ENCODE measurements at places on chromosomes 4 and X. TPM values are rescaled to one million over a fixed set of nuclear protein-coding genes. Genes with fewer than 3 reads are reported as not detected.

GRCh38 chr4:103449296-103450023, 251.3 kb upstream of the CENPE start:
- no peaks in the 10 kb centered on the region for H3K27me3 ChIP-seq
- H3K4me1 ChIP-seq = no peaks in the 10 kb centered on the region
- H3K4me3 ChIP-seq = no peak overlapping the region
- no peak overlapping the region for H3K27ac ChIP-seq
- H3K36me3 ChIP-seq = no peaks in the 10 kb centered on the region

DNA sequence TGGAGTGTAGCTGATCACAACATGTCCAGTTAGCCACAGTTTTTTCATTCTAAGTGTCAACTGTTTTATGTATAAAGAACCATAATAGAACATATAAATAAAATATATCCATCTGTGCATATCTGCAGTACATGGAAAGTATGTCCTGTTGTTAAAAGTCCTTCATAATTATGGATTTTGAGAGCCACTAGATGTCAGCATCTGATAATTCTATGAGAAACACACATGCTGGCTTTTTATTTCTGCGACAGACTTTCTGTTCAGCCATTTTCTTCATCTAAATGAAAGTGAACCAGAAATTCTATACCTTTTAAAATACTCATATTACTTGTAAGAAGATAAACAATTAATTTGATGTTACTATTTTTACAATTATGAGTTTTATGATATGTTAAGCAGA, 251.5 kb downstream of the GPM6A start:
- H3K4me1 ChIP-seq = no peaks in the 10 kb centered on the region
- H3K36me3 ChIP-seq = no peaks in the 10 kb centered on the region
- DNase-seq = peak; percentile 5
- no peak overlapping the region for H3K27ac ChIP-seq
- H3K4me3 ChIP-seq = no peak overlapping the region
- H3K27me3 ChIP-seq = no peaks in the 10 kb centered on the region

- no peaks in the 10 kb centered on the region for H3K27me3 ChIP-seq
- H3K27ac ChIP-seq = no peak overlapping the region
- H3K4me1 ChIP-seq = no peaks in the 10 kb centered on the region
- H3K4me3 ChIP-seq = no peak overlapping the region
These were observed 131.3 kb downstream of the FAAH2 start for GRCh38 chrX:57417827-57418226.

- no peak overlapping the region for H3K27ac ChIP-seq
- no peaks in the 10 kb centered on the region for H3K36me3 ChIP-seq
- no peaks in the 10 kb centered on the region for H3K4me1 ChIP-seq
- no peaks in the 10 kb centered on the region for H3K27me3 ChIP-seq
These were observed 8.4 kb upstream of the SORCS2 start for GRCh38 chr4:7183780-7184460.

DNA sequence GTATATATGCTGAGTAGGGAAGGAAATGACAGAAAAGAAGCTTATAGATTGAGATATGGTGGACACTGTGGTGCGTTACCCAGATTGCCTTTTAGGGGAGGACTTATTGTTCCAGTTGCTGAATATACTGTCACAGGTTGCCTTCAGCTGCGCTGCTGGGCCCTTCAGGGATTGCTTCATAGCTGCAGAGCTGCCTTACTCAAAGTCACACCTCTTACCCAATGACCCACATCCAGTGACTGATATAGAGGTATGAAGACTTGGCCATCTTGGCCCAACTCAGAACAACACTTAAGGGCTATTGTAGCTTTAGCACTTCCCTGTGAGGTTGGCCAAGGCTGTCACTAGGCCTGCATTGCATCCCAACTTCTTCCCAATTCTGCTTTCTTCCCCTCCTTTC, 63.4 kb upstream of the TMEM164 start:
- peaks cover 2% of the 10 kb centered on the region for H3K27me3 ChIP-seq
- H3K4me3 ChIP-seq = no peak overlapping the region
- no peak overlapping the region for H3K27ac ChIP-seq
- H3K36me3 ChIP-seq = no peaks in the 10 kb centered on the region

DNA sequence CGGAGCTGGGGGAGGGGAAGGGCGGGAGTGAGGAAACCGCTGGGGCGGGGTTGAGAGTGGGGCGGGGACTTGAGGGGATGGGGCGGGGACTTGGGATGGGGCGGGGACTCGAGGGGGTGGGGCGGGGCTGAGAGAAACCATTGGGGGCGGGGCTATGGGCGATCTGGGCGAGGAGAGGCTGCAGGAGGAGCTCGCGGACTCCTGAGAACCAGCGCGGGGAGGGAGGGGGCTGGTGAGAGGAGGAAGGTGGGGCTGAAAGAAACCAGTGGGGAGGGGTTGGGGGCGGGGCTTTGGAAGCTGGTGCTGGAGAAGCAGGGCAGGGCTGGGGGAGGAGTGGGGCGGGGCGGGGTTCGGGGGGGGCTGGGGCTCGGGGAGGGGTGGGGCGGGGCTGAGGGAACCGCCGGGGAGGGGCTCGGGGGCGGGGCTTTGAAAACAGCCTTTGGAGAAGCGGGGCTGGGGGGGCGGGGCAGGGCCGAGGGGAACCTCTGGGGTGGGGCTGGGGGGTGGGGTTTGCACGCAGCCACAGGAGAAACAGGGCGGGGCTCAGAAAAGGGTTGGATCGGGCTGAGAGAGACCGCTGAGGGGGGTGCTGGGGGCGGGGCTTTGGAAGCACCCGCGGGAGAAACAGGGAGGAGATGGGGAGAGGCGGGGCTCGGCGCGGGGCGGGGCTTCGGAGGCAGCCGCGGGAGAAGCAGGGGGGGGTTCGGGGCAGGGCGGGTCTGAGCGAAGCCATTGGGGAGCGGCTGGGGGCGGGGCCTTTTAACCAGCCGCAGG, 777 bp upstream of the EOLA2 start:
- H3K4me1 ChIP-seq = peaks cover 7% of the 10 kb centered on the region
- H3K36me3 ChIP-seq = no peaks in the 10 kb centered on the region
- peak overlapping the region; percentile 95 for H3K4me3 ChIP-seq
- no peak for DNase-seq
- no peak overlapping the region for H3K27ac ChIP-seq

DNA sequence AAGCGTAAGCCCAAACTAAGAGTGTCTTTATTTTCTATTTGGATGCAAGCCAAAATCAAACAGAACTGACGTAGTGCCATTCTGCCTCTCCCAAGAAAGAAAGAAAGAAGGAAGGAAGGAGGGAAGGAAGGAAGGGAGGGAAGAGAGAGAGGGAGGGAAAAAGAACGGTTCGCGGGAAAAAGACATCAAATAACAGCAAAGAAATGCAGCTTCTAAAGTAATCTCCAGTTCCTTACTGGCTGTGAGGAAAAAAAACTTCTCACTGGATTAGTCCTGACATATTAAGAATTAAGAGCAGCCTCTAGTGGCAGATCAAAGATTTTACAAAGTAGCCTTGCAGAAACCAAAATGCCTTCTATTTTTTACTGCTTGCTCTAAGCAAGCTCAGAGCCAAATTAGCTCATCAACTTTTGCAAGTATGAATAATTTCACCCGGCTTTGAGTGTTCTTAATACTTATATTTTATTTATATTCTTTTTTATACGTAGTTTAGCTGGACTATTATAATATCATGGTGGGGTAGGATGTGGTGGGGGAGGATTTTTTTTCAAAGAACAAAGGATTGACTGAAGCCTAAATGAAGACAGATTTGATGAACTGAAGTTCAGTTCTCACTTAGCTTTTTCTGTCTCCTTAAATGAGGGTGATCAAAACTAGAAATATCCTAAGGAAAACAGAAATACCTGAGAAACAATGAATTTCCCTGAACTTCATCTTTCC, 36.6 kb downstream of the PITX2 start:
- peak; percentile 12 for DNase-seq
- no peaks in the 10 kb centered on the region for H3K27me3 ChIP-seq
- H3K4me3 ChIP-seq = no peak overlapping the region
- no peaks in the 10 kb centered on the region for H3K4me1 ChIP-seq
- H3K36me3 ChIP-seq = no peaks in the 10 kb centered on the region

DNA sequence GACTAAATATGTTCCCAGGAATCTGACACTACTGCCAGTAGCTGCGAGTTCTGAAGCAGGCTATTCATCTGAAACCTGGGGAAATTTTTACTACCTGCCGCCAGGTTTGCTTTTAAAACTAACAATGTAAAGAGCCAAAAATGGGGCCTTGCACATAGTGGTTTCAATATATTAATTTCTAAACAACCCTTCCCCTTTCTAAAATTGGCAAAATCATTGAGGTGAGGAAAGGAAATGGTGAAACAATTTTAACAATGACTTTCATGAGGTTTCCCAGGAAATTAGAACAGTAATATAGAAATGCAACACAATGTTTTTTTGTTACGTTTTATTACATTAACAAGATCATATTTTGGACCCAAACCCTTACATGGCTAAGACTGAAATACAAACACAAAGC, 21.3 kb downstream of the FANCB start:
- no peaks in the 10 kb centered on the region for H3K4me1 ChIP-seq
- H3K36me3 ChIP-seq = no peaks in the 10 kb centered on the region
- DNase-seq = no peak
- no peaks in the 10 kb centered on the region for H3K27me3 ChIP-seq
- H3K27ac ChIP-seq = no peak overlapping the region

- no peak overlapping the region for H3K27ac ChIP-seq
- no peak overlapping the region for H3K4me3 ChIP-seq
- no peaks in the 10 kb centered on the region for H3K36me3 ChIP-seq
- H3K27me3 ChIP-seq = no peaks in the 10 kb centered on the region
- DNase-seq = no peak
These were observed 202.1 kb upstream of the ANXA10 start for GRCh38 chr4:167890226-167890625.

DNA sequence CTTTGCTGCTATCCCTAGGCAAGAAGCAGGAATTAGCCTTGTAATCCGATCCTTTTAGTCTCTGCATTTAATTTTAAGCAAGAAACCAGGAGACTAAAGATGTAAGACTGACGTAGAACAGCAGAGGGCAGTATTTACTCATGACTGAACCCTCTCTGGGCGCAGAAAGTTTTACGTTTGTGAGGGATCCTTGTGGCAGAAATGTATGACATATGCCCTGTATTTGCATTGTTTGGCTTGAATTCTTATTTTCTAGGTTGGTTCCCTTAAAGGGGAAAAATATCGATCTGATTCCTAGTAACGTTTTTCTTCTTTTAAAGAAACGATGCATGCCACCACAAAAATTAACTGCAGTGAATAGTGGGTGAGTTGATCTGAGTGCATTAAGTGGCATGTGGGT, 1.3 kb upstream of the FAT4 start:
- H3K4me1 ChIP-seq = peaks cover 7% of the 10 kb centered on the region
- peak overlapping the region; percentile 74 for H3K27ac ChIP-seq
- H3K4me3 ChIP-seq = no peak overlapping the region

- H3K36me3 ChIP-seq = peaks cover 39% of the 10 kb centered on the region
- no peaks in the 10 kb centered on the region for H3K27me3 ChIP-seq
- H3K27ac ChIP-seq = no peak overlapping the region
- H3K4me1 ChIP-seq = no peaks in the 10 kb centered on the region
These were observed 22.1 kb downstream of the ANXA5 start for GRCh38 chr4:121674696-121675095.

- H3K36me3 ChIP-seq = peaks cover 3% of the 10 kb centered on the region
- H3K4me1 ChIP-seq = peaks cover 7% of the 10 kb centered on the region
- peak overlapping the region; percentile 84 for H3K27ac ChIP-seq
- DNase-seq = no peak
These were observed 2.4 kb downstream of the OTUD4 start for GRCh38 chr4:145177906-145178538.

GRCh38 chrX:85573801-85574200, 194.3 kb upstream of the POF1B start:
- DNase-seq = no peak
- no peak overlapping the region for H3K27ac ChIP-seq
- no peaks in the 10 kb centered on the region for H3K4me1 ChIP-seq
- H3K27me3 ChIP-seq = no peaks in the 10 kb centered on the region

GRCh38 chr4:52962721-52963120, 100.6 kb downstream of the RASL11B start:
- H3K4me3 ChIP-seq = no peak overlapping the region
- no peak overlapping the region for H3K27ac ChIP-seq
- H3K4me1 ChIP-seq = no peaks in the 10 kb centered on the region
- no peaks in the 10 kb centered on the region for H3K27me3 ChIP-seq
- no peaks in the 10 kb centered on the region for H3K36me3 ChIP-seq

DNA sequence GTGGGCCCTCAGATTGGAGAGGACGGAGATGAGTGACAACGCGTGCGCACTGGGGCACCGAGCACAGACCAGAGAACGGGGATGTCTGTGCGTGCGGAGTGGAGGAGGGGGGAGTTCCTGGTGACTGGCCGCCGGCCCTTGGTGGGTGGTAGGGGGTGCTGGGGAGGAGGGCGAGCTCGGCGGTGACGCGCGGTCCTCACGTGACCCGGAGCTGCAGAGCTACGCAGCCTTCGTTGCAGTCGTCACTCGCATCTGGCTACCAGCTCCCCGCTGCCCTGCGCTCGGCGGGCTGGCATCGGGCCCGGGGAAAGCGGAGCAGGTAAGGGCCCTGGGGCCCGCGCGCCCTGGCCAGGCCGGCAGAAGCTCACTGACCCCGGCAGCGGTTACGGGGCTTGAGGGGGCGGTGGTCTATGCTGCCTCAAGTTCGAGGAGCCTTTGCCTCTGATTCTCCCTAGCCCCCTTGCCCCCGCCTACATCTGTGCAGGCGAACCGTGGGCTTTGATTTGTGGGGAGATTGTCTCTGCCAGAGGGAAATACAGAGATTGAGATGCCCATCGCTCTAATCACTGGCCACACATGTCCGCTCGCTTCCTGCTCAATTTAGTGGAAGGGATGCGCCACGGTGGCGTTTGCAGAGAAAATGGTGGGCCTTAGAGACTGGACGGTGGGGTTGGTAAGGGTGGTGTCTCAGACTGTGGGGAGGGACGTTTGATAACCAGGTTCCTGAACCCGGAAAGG, at the start of gene ARMCX4:
Gene ARMCX4 (plus strand): TSS at position 245 of the 738 bp plus-strand sequence. CDS start 3,134 bp downstream, outside the sequence.
- H3K27ac ChIP-seq = no peak within 1 kb of the TSS
- H3K36me3 ChIP-seq = no peaks in the 10 kb centered on the region
- H3K4me3 ChIP-seq = peak within 1 kb of the TSS; percentile 46
- no peaks in the 10 kb centered on the region for H3K4me1 ChIP-seq

DNA sequence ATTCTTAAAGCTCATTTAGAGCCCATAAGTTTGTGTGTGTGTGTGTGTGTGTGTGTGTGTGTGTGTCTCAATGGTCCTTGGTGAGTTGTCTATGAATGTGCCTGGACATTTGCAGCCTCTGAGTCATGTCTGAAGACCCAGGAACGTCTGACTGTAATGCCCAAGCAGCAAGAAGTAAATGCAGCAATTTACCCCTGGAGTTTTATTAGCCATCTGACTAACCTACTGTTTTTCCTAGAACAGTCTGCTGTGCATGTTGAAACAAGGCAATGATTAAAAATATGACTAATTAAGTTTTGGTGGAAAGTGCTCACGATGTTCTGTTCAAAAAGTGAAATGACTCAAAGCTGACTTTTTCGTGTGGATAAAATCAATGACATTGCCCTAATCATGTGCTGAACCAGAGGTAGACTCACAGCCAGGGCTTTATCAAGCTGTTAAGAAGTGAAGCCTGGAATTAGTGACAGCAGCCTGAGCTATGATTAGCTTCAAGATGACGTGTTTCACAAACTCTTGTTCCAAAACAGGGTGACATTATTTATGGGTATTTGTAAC, 201.6 kb downstream of the CPE start:
- peak; percentile 32 for DNase-seq
- no peaks in the 10 kb centered on the region for H3K36me3 ChIP-seq
- no peaks in the 10 kb centered on the region for H3K27me3 ChIP-seq
- no peak overlapping the region for H3K27ac ChIP-seq

CT83 gene
- total RNA-seq = not detected

SSX2B gene
- total RNA-seq = not detected

NLGN4X gene
- not detected for total RNA-seq

FAM184B gene
- 0.03 TPM for total RNA-seq

LRAT gene
- not detected for total RNA-seq

RGN gene
- 3.4 TPM for total RNA-seq

DGAT2L6 gene
- not detected for total RNA-seq

POU3F4 gene
- total RNA-seq = not detected
